ENCODE measurements at places on chromosomes 2 and 18.

- DNase-seq: no peak
These were observed 263.9 kb upstream of the UBE2E3 start for GRCh38 chr2:180716186-180717180.

DNA sequence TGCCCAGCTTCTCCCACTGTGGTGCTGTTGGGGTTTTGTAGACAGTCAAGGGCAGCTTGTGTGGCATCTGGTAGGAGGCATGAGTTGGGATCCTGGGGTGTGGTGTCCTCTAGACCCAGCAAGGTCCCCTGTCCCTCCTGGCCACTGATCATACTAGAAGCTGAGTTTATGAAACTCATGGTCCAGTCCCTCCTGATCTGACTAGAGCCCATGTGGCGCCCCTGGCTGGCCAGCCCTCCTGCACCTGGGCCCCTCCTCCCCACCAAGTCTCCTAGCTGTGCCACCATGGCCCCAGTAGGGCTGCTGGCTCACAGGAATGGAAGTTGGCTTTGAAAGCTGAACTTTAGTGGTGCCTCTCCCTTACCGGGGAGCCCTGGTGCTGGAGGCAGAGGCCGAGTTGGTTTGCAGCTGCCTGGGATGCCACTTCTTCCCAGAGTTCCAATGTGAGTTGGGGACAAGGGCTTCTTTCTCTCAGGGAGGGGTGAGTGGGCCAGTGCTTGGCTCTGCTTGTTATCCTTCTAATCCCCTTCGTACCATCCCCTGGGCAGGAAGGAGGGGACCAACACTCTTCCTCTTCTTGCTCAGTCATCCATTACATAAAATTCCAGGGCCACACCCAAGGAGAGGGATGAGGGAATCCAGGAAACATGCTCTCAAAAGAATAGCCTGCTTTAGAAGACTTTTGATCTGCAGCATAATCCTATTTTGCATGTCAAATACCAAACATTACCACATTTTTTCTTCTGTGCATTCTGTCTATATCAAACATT is 37.5 kb upstream of the HAAO start:
- DNase-seq: peak; percentile 85

- no peak for DNase-seq
These were observed 18.6 kb upstream of the RMC1 start for GRCh38 chr18:23484561-23485182.

- no peak for DNase-seq
These were observed 60.9 kb downstream of the ZFP36L2 start for GRCh38 chr2:43165378-43166069.

GRCh38 chr2:54516842-54517241 is 60.7 kb downstream of the SPTBN1 start:
- no peak for DNase-seq

DNA sequence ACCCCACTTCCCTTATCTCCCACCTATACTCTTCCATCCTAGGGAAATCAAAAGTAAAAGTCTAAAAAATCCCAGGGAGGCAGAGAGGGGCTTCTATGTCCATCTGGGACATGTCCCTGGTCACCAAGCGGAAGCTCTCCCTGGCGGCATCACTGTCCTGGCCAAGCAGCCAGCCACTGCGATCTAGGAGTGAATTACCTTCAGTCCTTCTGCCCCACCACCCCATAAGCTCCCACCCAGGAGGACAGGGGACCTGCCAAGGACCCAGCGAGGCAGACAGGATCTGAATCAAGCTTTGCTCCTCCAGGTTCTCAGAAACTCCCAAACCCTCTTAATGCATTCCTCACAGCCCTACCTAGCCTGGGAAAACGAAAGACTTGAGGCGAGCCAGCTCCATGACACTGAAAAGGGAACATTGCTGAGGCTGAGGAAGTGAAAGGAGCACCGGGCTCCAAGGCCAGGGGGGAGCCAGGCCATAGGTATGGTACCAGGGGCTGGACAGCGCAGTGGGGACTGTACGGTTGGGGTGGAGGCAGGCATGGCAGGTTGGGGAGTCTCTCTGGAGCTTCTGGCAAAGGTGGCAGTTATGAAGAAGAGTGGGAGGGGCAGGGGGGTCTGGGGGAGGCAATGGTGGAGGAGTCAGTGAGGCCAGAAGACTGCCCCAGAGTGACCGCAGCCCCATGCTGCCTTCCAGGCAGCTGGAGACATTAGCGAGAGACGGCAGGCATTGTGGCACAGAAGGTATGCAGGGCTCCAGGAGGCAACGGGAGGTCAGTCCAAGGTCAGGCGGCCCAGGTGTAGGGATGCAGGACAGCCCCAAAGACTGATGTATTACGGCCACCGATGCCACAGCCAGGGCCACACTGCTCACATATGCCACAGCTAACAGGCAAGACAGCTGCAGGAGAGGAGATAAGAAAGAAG is 2.7 kb upstream of the SLC23A3 start:
- DNase-seq: no peak

- DNase-seq: no peak
These were observed 58.1 kb upstream of the ZC3H15 start for GRCh38 chr2:186427970-186428369.

DNA sequence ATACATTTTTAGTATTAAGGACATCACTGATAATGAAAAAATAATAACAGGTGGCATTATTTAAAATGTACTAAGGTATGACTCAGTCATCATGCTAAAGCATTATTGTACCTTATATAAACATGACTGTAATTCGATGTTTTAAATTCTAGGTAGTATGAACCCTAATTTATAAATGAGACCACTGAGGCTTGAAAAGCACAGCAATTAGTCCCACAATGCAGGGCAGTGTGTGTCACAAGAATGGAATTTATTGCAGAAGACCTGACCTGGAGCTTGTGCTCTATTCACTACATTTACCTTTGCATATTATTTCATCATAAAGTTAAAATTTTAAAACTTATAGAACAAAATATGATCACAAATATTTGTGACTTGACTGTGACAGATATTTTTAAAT is 358.5 kb upstream of the DSEL start:
- no peak for DNase-seq

DNA sequence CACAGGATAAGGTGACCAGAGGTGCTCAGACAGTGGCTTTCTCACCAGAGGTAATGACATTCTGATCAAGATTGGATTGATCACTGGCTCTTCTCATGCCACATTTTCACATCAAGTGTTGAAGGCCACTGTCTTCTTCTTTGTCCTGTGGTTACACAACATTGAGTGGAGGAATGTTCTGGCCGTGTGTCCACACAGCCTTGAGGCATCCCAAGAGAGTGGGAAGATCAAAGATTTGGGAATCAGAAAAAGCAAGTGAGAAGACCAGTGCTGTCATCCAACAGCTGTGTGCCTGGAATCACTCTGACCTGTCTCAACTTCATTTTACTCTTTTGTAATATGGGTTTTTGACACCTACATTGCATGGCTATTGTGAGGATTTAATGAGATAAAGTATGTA is 67.4 kb downstream of the IL1R2 start:
- no peak for DNase-seq

- DNase-seq: no peak
These were observed 205.2 kb downstream of the SCG2 start for GRCh38 chr2:223396993-223397392.

DNA sequence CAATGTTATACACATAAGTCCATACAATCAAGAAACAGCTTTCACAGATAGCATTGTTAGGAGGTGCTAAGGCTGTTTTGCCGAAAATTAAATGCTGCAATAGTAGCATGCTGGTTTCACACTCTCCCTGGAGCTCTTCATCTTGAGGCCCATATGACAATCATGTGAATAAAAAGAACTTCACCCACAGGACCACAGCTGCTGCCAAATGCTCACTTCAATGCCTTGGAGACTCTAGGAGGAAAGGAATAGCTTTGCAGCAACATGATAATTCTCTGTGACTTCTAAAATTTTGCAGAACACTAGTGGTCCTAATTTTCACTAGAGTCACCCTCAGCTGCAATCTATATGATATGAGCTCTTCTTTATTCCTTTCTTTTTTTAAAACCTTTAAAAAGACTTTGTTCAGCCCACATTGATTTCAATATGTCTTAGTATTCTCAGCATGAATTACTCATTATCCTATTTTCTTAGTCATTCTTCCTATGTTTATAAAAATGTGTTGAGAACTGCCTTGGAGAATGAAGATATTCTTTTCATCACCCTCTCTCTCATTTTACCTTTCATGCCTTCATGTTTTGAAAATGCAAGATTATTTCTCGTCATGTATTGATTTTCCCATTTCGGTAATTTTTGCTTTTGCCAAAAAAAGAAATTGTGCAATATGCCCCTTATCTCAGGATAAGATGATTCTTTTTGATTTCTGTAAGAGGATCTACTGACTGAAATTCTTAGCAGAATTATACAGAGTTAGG is 108.2 kb downstream of the PDE1A start:
- DNase-seq: no peak

GRCh38 chr2:188993247-188993646 is 19.1 kb downstream of the COL3A1 start:
- DNase-seq: no peak

DNA sequence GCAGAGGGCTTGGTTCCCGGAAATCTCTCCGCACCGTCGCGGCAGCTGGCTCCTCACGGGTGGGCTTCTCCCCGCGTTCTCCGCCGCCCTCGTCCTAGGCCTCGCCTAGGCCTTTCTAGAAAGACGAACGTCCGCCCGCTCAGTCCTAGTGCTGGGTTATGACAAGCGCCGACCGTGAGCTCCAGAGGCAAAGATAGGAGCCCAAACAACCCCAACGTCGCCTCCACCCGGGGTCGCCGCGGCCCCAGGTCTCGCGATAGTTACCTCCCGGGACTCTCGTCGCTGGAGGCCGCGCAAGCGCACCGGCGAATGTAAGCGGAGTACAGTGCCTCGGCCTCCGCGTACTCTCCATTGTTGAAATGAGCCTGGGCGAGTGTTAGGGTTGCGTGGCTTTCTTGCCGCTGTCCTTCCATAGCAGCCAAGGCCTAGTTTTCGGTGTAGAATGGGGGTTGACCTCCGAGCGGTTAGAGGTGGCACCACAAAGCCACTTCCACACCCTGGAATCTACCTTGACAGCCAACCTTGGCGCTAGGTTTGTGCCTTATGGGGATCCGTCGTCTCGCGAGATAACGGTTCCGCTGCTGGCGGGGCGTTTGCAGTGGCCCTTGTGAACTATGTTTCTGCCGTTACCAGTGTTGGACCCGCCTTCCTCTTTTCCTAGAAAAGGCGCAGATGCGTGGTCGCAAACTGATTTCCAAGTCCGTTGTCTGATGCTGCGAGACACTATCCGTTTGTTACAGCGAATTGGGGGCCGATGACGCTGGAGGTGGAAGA is at the start of gene TTC32:
Gene TTC32 (minus strand): TSS at position 542 of the 774 bp plus-strand sequence. CDS start 129 bp downstream, at position 413.
- peak; percentile 95 for DNase-seq

DNA sequence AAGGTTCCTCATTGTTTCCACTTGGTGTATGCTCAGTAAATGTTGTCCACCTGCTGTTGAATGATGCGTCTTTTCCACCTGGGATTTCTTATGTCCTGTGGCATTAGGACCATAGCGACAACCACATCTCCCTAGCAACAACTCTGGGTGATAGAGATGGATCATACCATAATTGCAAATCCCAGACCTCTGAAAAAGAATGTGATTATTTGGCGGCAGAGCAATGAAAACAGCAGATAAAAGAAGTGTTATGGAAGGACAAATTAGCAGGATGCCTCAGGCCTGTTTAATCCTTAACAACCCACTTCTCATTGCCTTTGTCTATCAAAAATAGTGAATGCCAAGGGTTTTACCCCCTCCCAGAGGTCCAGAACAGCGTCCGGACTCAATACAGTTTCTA is 278.9 kb downstream of the TSN start:
- DNase-seq: no peak

DNA sequence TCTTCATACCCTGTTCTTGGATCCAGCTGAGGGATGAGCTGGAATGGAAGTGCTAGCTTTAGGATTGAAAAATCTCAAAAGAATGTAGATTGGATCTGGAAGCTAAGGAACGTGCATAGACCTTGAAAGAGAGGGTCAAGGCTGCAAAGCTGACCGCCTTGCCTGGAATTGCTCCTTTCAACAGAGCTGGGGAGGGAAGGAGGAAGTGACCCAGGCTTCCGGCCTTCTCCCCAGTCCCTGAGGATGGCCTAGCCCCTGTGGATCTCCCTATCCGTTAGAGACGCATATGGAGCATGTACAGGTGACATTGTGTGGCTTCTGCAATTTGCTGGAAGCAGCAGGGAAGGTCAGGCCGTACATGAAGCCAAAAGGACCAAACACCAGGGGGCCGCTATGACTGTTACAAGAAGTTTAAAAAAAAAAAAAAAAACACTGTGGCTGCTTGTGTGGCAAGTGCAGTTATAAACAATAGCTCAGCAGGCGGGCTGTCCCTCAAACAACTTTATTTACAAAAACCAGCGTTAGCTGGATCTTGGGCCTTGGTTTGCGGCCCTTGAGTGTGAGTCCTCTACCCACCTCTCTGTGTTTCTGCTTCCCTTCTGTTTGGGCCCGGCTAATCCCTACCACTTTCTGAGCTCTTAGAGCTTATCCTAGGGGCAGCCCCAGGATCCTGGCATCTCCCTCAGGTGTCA is 227.6 kb downstream of the SEPTIN10 start:
- DNase-seq: no peak

DNA sequence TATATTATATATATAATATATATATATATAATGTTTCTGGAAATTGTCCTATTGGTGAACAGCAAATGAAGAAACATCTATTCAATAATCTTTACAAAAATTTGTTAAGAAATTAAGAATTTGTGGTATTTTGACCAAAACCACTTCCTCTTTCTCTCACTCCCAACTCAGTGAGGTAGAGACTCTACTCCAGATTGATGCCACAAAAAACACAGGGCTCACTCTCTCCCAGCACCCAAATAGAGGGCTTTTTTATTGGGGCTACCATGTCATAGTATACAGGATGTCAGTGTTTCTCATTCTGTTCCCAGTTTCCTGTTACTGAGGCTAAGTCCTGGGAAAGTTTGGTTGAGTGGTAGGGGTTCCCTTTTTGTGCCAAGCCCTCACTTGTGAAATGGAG is 1155.4 kb downstream of the BCL11A start:
- DNase-seq: no peak

DNA sequence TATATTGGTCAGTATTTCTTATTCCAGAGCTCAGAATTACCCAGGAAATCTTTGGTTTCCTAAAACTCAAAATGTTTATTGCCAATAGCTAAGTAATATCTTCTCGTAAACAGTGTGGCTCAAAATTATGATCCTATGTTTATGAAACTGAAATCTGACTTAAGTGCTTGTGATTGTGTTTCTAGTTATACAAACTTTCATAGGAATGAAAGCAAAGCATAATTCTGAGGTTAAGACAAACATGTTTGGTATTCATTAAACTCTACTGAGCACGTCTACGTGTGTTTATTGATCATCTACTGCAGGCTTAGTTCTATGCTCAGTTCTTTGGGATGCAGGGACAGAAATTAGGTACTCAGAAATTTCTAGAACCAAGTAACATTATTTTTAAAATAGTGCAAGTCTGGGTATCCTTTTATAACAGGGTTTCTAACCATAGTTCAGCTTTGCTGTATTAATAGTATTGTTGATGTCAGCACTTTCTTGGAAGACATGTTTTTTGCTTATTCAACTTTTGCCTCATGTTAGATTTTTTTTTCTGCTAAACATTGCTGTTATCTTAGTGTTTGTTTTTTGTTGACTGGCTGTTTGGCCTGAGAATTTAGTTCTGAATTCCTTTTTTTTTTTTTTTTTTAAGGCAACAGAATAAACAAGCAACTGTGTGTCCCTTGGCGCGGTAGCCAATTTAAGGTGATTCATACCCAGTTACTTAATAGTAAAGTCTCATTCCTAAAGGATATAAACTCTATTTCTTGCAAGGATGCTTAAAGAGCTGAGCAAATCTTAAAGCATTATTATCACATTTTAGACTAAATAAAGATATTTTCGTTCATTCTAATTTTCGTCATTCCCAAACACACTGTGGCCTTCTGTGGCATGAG is 31.3 kb downstream of the PTPRM start:
- DNase-seq: no peak

GRCh38 chr2:95353055-95353575 is 49.4 kb upstream of the FAHD2A start:
- DNase-seq: peak; percentile 77
